GM03348 (cell line): ENCODE measurements at places on chromosomes 1 and 21.
A peak's percentile ranks its signal among the peaks of the same experiment; 100 is the strongest.

GRCh38 chr21:32386195-32386870, 6.5 kb downstream of the URB1 start:
- DNase-seq = no peak

- peak; percentile 51 for DNase-seq
These were observed 50.9 kb downstream of the PTPN14 start for GRCh38 chr1:214500340-214501055.

DNA sequence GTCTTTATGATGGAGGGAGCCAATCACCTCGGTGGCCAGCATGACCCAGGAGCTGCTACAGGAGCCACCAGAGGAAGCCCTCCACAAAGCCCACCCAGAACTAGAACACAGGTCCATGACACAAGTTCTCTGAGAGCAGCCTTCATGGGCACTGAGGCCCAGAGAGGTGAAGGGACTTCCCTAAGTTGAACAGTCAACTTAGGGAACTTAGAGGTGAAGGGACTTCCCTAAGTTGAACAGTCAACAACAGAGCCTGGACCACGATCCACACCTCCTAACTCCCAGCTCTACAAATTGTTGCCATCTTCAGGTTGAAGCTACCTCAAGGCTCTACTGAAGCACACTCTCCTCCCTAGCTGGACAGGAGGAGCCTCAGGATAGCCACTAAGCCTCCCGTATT, 132.7 kb downstream of the CCDC185 start:
- DNase-seq = no peak

DNA sequence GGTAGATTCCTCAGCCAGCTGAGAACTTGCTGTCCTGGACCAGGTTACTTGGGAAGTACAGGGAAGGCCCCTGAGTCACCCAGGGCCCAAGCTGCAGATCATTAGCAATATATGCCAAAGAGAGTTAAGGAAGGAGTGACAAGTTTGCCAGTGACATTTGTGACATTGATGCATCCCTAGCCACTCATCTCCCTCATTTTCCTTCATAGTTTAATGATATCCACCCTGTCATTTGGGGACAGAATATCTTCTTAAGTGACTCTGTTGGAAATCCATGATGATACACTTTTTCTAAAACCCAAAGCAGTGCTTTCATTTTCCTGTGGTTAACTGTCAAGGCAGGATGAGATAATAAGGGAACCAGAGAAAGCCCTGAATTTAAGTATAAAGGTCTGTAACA, 3.2 kb downstream of the TNN start:
- no peak for DNase-seq

- DNase-seq = no peak
These were observed 8.1 kb upstream of the F5 start for GRCh38 chr1:169594391-169594790.

GRCh38 chr1:238710697-238711096, 675.7 kb upstream of the CHRM3 start:
- no peak for DNase-seq

- DNase-seq = peak; percentile 56
These were observed 5.1 kb downstream of the C1orf87 start for GRCh38 chr1:60068393-60069045.

DNA sequence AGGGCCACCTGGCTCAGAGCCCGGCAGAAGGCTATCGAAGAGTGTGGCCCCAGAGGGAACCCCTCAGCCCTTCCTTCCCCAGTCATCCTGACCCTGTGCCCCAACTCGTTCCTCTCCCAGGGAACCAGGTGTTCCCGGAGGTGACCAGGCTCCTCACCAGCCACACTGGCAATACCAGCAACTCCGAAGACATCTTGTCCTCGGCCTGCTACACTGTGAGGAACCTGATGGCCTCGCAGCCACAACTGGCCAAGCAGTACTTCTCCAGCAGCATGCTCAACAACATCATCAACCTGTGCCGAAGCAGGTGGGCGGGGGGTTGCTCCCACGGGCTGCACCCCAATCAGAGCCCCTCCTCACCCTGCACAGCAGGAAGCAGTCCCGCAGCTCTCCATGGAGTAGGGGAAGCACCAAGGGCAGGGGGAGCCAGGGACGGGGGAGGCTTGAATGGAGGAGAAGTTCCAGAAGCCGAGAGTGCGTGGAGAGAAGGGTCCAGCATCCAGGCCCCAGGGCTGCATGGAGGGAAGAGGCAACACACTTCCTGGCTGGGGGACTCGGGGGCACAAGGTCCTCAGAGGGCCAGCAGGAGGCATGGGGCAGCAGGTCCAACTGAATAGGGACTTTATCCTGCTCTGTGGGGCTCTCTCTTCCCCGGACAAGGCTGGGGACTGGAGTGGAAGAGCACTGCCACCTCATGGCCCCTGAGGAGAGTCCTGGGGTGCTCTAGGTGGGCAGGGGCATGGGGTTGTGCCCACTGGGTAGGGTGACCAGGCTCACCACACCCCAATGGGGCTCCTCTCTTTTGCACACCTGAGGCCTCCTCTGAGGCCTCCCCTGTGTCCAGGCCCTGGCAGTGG, 41.7 kb downstream of the PKP1 start:
- no peak for DNase-seq

GRCh38 chr21:36934864-36935420, 31.5 kb downstream of the HLCS start:
- no peak for DNase-seq

DNA sequence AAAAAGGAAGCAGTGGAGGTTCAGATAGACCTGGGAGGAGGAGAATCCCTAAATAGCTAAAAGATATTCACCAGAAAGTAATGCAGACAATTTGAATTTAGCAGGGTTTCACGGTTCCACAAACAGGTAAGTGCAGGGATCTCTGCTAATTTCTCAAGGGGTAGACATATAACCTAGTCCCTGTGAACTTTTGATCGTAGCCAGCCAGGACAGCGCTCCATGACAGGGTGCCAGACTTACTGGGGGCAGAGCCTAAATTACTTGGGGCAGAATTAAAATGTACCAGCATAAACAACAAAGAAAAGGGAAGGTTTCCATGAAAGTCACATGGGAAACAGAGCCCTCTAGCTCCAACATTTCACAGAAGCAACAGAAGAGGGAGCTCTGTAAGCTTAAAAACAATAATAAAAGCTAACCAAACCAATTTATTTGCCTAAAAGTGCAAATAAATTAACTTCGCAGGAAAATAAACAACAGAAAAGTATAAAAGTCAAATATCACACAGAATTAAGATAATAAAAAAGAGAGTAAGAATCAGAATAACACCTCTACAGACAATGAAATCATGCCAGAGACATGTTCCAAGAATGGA, 198.3 kb downstream of the DUSP10 start:
- DNase-seq = peak; percentile 60

- DNase-seq = peak; percentile 42
These were observed 41.6 kb downstream of the AK4 start for GRCh38 chr1:65189576-65190115.

DNA sequence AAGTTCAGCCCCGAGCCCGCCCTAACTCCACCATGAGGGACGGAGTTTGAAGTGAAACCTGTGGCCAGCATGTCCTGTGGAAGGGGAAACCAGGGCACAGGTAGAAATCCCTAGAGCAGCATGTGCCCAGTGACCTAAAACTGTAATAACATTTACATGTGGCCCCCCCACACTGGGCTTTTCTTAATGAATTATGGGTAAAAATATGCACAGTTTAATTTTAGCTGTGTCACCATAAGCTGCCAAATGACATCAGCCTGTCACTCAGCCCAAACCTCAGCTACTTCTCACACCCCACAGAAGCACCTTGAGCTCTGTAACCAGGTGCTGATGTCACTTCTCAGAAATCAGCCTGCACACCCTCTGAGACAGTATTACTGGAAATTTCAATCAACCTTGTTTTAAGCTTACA, 50.0 kb upstream of the SLC19A1 start:
- no peak for DNase-seq

DNA sequence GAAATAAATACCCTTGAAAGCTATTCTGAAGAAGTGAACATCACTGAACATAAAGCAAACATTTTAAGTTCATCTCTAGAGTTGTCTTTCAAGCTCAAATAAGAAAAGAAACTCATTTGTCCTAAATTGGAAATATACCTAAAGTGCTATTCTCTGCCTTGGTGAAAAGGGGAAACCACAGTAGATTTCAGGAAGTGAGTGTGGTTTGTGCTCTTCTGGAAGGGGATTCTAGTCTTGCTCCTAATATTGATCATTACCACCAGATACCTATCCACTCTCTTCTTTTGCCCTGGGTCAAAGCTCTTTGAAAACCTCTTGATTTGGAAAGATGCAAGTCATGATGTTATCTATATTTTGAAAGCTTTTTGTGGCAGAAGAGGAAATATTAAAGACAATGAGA, 798.1 kb downstream of the ADGRL2 start:
- DNase-seq = no peak

GRCh38 chr1:206558794-206559671, 51.7 kb downstream of the RASSF5 start:
- no peak for DNase-seq

- no peak for DNase-seq
These were observed 38.8 kb downstream of the RIPK4 start for GRCh38 chr21:41727784-41728763.

GRCh38 chr1:178531887-178532286, 19.0 kb downstream of the TEX35 start:
- DNase-seq = no peak

DNA sequence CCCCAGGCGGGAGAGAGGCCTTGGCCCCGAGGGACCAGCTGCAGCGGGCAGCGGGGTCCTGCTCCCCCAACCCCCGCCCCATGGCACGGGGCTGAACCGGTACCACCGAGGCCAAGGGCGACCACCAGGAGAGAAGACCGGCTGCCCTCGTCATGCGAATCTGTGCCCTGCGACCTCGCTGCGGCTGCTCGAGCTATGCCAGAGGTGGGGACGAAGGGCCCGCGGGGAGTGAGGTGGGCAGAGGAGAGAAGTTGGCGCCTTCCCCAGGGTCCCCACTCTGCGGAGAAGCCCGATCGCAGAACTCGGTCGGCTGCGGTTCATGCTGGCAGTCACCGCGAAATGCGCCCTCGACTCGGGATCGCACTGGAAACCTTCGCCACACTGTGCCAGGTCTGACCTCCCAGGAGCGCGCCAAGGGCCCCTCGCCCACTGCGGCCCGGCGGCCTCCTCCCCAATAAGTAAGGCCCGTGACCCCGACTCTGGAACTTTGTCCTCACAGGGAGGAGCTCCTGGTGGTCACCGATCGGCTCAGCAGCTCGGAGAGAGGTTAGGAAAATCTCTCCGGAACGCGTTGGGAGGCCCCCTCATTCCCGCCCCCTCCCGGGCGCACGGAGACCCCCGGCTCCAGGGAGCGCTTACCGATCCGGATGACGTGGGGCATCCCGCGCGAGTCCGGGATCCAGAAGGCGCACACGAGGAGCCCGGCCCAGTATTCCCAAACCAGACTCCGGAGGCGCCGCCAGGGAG, 787 bp downstream of the GRIK3 start:
- no peak for DNase-seq

- DNase-seq = no peak
These were observed 42.7 kb upstream of the SLC19A2 start for GRCh38 chr1:169528215-169529067.

GRCh38 chr1:203316626-203317093, 11.3 kb downstream of the BTG2 start:
- no peak for DNase-seq
